ENCODE measurements at places on chromosomes 1 and 21.

DNA sequence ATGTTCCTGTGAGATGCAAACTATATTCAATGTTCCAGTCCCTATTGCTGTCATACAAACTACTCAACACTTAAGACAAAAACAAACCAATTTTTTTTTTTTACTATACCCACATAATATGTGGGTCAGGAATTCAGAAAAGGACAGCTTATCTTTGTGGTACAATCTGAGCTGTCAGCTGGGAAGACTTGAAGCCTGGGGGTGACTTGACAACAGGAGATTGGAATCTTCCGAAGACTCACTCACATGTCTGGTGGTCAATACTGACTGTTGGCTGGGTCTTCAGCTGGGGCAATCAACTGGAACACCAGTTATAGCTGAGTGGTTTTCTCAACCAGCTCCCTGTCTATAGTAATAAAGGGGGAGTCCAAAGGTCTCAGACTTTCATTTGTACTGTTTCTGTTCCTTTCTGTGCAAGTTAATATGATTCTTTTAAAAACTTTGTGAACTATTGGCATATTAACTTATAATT, 81.7 kb upstream of the ATP1B1 start:
- no peak for DNase-seq

DNA sequence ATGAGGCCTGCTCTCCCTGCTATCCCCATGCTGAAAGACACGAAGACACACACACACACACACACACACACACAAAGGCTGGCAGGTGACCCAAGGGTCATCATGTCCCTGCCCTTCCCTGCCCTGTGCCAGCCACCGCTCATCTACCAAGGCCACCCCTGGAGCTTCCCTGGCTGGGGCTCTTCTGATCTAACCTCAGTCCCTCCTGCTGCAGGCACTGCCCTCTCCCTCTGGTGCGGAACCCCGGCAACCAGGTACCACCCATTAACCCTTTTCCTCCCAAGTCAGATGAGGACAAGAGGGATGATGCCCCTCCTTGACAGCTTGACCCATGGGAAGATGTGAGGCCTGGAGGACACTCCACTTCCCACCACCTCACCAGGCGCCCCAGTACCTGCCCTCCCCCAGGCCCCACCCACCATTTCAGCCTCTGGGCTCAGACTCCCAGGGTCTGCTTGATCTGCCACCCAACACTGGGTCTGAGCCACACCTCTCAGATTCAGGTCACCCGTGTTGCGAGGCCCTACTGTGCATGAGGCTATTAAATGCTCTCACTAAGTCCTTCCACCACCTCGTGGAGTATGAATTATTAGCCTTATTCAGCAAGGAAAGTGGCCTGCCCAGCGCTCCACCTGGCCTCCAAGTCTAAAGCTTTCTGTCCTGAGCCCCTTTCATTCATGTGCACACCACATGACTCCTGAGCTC, 2.5 kb downstream of the SDC3 start:
- DNase-seq, result no peak

- DNase-seq, result no peak
Measured at GRCh38 chr1:152497273-152497672, 13.3 kb upstream of the LCE5A start.

DNA sequence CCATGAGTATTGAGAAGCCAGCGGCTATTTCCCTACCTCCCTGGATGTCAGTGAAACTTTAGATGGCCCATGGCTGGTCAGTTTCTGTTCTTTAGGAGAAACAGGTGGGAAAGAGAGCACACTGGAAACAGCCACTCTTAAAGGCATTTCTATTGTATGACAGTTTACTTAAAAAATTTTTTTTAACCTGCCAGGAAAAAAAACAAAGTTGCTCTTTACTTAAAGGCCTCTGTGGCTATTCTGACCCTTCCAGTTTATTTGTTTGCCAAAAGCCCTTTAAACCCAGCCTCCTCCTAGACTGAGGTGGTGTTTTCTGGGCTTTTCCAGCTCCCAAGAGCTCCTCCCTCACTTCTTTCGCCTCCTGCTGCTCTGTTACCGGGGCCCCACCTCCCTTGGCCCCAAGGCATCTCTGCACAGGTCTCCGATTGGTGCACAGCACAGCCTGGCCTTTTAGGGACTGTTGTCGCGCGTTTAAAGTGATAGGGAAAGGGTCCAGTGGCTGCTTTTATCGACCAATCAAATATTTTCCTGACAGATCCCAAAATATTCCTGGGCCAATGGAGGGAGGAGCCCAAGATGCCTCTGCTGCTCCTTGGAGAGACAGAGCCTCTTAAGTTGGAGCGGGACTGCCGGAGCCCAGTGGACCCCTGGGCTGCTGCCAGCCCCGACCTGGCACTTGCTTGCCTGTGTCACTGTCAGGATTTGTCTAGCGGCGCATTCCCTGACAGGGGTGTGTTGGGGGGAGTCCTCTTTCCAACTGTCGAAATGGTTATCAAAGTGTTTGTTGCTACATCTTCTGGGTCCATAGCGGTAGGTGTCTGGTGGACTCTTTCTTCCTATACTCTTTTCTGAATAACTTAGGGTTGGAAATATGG, at the start of gene SH3BGR:
TSS of gene SH3BGR (plus strand) at position 639 of the 875 bp plus-strand sequence. CDS start at position 766, 127 bp downstream.
- DNase-seq, result no peak

DNA sequence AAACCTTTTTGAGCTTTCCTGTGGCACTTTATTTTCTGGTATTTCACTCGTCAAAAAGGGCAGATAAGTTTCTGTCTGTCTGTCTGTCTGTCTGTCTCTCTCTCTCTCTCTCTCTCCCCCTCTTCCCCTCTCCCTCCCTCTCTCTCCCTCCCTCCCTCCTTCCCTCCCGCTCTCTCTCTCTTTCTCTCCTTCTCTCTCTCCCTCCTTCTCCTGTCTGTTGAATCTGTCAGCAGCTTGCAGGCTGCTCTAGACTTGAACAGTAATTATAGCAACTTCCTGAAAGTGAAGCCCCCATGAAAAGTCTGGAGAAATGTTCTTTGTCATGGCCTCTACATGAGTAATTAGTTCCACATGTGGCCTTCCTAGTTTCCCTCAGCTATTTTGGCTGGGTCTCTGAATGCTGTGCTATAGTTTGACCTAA, 275.2 kb upstream of the C1orf105 start:
- no peak for DNase-seq

- DNase-seq, result no peak
Measured at GRCh38 chr1:111989531-111990025, at the start of gene KCND3. Gene KCND3 (minus strand): TSS chr1:111989668.

DNA sequence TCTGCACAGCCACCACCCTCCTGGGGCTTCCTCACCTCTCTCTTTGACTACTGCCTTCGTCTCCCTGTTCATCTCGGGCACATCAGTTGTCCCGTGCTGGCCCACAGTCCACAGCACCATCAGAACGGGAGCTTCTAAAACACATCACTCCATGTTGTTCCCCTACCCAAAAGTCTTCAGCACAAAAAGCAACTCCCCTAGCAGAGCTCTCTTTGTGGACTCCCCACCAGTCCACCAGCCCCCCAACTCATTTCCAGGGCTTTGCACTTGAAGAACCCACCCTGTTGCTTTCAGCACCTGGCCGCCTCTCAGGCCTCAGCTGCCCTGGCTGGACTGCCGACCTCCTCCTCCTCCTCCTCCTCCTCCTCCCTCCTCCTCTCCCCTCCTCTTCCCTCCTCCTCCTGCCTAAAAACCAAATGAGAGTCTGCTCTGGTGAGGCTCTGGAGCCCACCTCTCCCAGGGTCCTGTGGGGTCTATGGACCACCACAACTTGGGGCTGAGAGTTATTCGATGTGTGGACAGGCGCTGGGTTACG, 251.2 kb upstream of the VAMP3 start:
- no peak for DNase-seq

- DNase-seq, result no peak
Measured at GRCh38 chr1:192081359-192081758, 76.9 kb upstream of the RGS18 start.

DNA sequence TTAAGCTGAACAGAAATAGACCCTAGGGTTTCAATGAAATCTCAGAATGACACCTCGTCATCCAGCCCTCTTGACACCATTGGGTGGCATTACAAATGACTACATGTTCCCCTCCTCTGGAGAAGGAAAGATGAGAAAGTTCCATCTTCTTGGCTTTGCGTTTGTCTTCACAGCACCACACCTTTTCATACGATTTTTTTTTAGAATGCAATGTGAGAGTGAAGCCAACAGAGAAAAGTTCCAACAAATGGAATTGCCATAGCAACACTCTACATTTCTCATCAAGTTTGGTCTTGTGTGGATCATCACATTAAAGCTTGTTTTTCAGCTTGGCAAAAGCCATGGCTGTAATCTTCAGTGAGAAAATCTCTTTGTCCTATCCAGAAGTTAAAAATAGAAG, 183.4 kb upstream of the SNX7 start:
- no peak for DNase-seq

GRCh38 chr21:15204970-15205286, 140.1 kb upstream of the NRIP1 start:
- DNase-seq, result no peak
